ENCODE measurements at places on chromosomes 7 and 10.

- no peak for DNase-seq
These were observed 34.8 kb upstream of the ARHGAP22 start for GRCh38 chr10:48639632-48640031.

- no peak for DNase-seq
These were observed 32.7 kb upstream of the ZNF735 start for GRCh38 chr7:64174328-64174727.

DNA sequence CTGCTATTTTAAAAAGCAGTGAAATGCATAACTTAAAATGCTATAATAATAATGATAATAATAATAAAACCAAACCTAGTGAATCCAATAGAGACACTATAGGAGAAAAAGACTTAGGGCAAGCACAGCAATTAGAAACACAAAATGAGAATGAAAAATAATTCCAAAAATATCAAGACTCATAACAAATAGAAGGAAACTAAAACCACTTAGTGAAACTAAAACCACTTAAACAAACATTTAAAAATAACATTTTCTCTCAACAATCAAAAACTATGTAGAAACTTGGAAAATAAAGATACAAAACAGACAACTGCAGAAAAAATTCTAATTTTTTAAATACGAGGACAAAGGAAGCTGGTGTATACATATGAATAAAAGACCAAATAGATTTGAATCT lies 655.2 kb upstream of the NRG3 start:
- DNase-seq: no peak

- no peak for DNase-seq
These were observed 317.7 kb upstream of the SEMA3C start for GRCh38 chr7:81236560-81236959.

DNA sequence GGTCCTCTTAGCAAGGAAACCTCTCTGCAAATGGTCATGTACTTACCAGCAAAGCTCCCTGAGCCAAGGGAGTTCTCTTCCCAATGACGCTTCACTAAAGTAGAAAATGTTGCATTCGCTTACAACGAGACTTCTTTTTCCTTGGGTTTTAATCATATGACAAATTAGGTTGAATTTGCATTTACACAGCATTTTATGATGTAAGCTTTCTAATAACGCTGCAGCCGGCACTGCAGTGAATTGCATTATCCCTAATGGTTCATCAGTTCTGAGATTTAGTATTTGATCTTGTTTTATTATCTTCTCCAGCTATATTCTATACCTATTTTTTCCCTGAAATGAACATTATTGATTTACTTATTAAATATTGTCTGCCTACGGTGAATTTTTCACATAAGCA lies 339.3 kb upstream of the PFKP start:
- no peak for DNase-seq

DNA sequence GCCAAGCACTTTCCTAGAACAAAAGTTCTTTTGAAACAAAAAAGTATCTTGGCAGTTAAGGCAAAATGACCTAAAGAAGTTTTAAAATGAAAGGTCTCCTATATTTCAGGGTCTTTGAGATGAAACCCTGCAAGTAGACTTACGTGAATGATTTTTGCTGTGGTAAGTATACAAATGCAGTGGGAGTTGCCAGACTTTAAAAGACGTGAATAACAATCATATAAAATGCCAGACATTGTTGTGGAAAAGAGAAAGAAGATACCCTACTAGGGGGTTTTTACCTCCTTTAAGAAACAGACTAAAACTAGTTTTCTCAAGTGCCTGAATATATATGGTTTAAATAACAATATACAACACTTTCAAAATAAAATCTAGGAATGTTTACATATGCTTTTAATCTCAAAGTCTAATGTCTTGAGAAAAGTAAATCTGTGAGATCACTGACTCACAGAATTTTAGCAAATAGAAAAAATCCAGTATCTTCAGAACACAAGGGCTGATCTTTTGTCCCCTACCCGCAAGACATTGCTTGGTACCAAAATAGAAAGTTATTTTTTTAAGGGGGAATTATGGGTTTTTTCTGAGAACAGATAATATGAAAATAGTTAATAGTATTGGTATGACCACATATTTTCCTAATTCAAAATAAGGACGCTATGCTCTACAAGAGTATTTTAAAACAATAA lies 29.5 kb downstream of the LRRC17 start:
- DNase-seq: no peak

DNA sequence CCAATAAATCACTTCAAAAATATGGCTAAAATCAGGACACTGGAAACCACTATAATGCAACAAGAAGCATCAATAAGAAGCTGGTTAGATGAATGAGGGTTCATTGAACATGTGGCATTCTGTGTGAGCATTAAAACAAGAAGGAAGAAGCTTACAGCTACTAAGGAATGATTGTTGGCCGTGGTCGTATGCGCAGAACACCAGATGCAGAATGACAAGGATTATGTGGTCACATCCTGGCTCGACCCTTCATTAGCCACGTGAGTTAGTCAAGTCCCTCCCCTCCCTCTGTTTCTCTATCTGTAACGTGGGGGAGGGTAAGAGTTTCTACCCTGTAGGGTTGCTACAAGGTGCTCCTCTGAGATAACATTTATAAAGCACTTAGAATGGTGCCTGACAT lies 174.3 kb downstream of the ADAM12 start:
- no peak for DNase-seq

DNA sequence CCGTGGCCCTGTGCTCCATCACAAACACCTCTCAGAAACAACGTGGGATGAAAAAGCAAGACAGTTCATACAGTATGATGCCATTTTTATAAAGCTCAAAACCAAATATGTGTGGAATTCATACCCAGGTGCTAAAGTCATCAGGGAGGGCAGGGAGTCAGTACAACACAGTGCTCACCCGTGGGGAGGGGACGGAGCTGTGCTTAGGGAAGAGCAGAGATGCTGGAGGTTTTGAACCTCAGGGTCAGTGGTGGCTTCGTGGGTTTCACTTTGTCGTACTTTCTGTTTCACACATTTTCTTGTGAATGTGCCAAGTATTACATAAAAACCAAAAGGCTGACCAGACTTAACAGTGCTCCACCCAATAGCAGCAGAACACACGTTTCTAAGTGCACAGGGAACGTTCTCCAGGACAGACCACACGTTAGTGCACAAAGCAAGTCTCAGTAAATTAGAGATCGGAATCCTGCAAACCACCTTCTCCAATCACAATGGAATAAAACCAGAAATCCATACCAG lies 21.2 kb downstream of the ZMIZ2 start:
- DNase-seq: no peak

- DNase-seq: peak; percentile 37
These were observed 337.5 kb upstream of the KCND2 start for GRCh38 chr7:119935418-119936025.

- no peak for DNase-seq
These were observed 17.5 kb upstream of the GNAT3 start for GRCh38 chr7:80529362-80529761.

DNA sequence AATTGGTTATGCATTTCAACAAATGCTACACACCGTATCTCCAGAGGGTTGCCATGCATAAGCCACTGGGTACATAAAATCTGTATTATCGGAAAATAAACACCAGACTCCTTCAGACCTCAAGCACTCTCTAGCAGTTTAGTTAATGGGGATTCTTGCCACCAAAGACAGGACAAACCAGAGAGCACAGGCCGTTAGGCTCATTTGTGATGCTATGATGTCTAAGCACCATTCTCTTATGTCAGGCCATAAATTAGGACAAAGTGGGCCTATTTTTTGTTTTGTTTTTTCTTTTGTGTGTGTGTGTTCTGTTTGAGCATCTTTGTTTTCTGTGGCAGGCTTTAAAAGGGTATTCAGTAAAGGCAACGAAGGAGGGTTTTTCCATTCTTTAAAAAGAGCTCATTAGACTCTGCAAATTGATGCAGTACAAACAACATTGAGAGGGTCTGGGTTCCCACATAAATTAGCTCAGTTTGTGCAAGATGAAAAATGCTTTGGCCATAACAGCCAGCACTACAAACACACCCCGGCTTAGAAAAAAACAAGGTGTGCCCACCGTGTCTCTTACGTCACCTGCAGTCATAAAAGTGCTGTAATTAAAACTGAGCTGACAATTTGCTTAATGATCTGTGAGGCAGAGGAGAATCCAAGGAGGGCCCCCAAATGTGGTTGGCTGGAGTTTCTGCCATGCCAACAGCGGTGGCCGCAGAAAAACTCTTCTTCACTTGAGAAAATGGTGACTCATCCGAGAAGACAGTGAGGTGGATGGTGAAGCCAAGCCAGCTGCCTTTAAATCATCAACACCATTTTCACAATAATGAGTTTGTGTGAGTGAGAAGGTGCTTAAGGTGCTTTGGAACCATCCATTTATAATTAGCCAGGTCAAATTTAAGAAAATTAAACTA lies 297.9 kb downstream of the GATA3 start:
- DNase-seq: no peak

- peak; percentile 92 for DNase-seq
These were observed 135.8 kb downstream of the NRBF2 start for GRCh38 chr10:63268798-63269503.

GRCh38 chr10:19889256-19889655 lies 73.0 kb downstream of the PLXDC2 start:
- DNase-seq: peak; percentile 11

DNA sequence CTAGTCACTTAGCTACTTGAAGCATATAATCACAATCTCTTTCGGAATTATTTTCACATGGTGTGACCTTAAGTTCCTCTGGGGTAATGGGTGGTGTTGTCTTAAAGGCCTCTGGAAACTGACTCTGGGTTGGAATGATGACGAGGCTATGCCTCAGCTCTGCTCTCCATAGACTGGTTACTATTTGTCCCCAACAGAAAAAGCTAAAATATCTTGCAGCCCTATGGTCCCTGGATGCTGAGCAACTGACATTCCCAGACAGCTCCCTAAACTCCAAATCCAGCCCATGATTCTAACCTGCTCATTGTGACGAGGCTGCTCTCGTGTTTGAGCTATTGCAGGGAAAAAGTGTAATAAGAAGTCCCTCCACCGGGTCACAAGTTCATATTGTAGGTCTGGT lies 51.6 kb downstream of the HBP1 start:
- no peak for DNase-seq

- DNase-seq: no peak
These were observed 117.7 kb downstream of the CCNY start for GRCh38 chr10:35453855-35454532.

- no peak for DNase-seq
These were observed 317.3 kb downstream of the PRPF18 start for GRCh38 chr10:13904064-13904463.

DNA sequence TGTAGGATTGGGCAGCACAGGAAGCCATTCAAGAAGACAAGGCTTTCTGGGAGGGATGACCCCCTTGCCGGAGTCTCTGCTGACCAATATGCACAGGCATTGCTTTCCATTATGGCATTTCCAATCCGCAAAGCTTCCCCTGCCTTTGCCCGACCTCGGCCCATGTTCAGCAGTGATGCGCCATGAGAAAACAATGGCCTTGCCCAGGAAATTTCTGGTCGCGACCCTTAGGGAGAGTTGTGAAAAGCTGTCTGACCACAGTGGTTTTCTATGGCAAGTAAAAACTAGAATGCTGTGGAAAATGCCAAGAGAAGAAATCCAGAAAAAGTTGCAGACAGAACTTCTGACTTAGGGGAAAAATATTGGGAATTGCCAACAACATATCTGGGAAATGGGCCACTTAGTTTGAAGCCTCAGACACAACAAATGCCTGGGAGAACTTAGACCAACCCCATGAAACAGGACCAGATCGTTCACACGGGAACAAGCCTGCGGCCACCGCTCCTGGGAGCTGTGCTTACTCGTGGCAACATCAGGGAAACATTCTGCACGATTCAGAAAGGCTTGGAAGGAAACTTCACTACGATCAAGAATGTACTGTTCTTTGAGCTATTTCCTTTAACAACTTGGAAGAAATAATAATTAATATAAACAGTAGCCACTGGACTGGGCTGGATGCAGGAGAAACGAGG lies 512.4 kb downstream of the TNS3 start:
- no peak for DNase-seq

GRCh38 chr10:12501324-12501723 lies 152.0 kb downstream of the CAMK1D start:
- DNase-seq: no peak

- DNase-seq: peak; percentile 66
These were observed at the start of gene TMEM184A for GRCh38 chr7:1555813-1556543. Gene TMEM184A (minus strand): TSS chr7:1556205. CDS start chr7:1555484, 721 bp downstream.

DNA sequence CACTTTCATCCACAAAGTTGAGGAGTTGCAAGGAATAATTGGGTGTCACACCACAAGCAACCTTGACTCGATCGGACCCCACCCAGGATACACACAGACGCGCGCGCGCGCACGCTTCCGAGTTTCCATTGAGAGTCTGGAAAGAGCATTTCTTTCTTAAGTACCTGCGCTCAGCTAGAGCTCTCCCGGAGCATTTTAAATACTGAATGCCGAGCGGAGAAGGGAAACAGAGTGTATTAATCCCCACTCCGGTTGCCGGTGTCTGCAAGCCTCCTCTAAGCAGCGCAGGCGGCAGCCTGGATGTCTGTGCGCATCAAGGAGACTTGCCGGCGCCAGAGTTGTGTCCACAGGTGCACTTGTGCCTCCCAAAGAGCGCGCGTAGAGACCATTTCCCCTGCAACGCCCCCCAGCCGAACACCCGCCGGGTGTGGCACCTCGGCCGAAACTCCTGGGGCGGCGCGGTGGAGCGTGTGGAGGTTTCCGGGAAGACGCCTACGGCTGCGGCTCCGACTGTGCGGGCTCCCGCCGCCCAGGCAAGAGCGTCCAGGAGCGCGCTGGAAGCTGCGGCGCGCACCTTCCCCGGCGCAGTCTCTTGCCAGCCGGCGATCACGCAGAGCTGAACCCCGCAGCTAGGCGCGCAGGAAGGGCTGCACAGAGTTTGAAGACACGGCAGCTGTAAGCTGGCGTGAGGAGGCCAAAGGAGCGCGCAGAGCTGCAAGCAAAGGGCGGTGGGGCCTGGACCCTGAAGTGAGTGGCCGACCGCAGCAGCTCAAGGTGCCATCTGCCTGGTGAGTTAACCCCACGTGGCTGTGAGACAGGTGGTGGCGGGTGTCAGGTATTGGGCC lies 1.1 kb upstream of the FEZF1 start:
- DNase-seq: no peak

DNA sequence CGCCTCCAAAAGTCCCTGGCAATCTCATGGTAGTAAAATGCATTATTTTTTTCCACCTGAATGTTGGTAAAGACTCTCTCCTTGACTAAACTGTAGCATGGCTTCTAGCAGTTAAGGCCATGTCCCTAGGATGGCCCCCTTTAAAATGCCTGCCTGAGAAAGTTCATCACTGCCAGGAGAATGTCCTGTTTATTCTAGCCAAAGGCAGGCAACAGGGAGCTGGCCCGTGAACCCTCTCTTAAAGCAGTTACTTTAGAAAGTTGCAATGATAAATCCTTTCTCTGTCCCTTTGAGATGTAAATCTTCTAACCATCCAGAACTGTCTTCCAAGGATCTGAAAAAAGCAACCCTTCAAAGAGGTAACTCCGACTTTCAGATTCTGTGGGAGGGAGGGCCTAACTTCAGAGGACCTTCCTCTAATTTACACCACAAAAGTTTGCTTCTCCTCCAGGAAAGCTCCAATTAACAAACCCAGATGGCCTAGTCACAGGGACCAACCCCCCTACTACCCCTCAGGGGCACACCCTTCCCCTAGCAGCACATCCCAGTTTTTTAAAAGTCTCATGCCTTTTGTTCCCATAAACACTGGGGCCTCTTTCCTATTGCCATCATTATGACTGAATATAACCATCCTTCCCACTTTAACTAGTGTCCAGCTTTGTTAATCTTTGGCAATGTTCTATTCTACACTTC lies 5.5 kb downstream of the DNTT start:
- DNase-seq: no peak

- DNase-seq: no peak
These were observed 50.0 kb downstream of the ESYT2 start for GRCh38 chr7:158779061-158780000.
